NCI-H2081 treated with DMSO at 0.1 percent for 48 hours (cell line): ENCODE measurements at places on chromosomes 1 and 21.

DNA sequence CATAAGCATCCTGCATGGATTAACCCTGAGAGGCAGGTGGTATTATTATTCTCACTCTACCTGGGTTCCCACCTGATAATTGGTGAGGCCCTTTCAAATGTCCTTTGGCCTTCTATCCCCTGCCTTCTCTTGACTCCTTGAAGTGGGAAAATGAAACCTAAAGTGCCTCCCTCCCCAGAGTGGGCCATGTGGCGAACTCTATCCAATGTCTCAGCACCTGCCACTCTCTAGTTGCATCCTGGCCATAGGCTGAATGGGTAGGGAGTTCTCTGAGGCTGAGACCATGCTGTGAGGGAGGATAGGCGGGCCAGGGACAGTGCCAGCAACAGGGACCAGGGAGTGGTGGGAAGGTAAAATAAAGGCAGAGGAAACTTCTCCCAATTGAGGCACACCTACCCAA lies 35.3 kb downstream of the ELF3 start:
- peak; percentile 29 for DNase-seq

DNA sequence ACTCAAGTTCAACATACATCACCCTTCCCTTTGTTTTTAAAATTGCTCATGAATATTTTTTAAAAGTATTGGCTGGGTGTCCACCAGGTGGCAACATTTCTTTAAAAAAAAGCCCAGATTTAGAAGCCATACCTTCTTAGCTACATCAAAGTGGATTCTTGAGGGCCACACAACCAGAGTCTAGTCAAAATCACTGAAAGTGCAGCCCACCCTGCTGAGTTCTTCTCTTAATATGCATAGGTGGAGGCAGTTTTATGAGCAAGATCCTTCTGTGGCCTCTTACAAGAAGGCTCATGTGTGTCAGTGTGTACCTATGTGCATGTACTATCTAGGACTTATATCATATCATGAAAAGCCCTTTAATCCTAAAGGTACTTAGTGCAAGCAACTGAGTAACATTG lies 16.9 kb upstream of the GNG12 start:
- no peak for DNase-seq

- DNase-seq: no peak
Measured at GRCh38 chr1:174218983-174219382, 59.7 kb downstream of the RABGAP1L start.

- no peak for DNase-seq
Measured at GRCh38 chr1:159315381-159315780, 13.2 kb downstream of the FCER1A start.

- no peak for DNase-seq
Measured at GRCh38 chr1:98794196-98794886, 132.8 kb downstream of the SNX7 start.
